Naive thymus-derived CD8-positive, alpha-beta T cell (primary cell): ENCODE measurements at places on chromosomes 12 and 14.

DNA sequence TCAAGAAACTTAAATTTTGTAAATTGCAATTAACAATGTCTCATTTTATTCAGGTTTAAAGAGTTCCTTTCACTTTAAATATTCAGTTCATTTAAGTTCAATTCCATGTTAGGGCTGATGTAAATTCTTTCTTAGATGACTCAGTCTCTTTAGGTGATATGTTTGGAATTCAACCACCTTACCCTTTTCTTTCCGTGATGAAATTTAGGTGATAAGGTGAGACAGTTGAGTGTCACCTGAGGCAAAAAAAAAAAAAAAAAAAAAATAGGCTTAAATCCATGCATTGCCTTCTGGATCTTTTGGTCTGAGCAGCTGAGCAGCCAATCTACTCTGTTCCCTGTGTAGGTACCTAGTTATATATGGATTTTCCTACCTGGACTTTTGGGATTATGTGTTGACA lies 299.5 kb downstream of the DAD1 start:
- DNase-seq = no peak

DNA sequence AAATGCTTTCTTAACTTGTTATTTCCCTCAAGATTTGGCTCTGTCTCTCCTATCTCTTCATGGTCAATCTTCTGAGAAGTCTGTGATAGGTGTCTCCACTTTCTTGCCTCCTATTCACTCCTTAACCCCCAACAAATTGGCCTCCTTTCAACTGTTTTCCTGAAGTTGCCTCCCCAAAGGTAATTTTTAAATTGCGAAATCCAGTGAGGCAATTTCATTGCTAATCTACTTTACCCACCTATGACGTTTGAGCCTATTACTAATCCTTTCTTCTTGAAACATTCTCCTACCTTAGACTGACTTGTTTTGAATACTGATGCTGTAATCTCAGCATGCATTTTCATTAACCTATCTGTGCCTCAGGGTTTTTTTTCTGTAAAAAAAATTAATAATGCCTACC lies 6.0 kb upstream of the KCNH5 start:
- DNase-seq = no peak

DNA sequence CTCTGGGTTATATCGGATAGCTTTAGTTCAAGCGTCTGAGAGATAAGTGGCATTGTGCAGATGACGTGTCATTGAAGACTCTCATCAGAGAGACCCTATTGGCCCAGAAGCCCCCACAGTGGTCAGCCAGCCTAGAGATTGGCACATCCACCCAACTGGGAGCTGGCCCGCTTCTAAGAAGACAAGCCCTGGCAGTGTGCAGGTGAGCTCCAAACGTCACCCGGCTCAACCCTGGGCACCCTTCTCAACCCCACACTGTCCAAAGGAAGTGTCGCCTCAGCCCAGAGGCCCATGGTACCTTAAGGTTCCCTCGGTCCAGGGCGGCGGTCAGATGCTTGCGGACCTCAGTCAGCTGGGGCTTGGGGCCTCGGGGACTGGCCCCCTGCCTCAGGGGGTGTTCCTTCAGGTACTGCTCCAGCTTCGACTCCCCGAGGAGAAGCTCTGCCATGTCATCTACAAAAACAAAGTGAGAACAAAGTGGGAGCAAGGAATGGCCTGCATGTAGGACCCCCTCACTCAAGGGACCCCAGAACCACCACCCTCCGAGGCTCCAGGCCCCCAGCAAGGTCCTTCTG lies 30.3 kb downstream of the TTC7B start:
- no peak for DNase-seq

GRCh38 chr14:73342670-73343069 lies 105.4 kb downstream of the PAPLN start:
- no peak for DNase-seq

DNA sequence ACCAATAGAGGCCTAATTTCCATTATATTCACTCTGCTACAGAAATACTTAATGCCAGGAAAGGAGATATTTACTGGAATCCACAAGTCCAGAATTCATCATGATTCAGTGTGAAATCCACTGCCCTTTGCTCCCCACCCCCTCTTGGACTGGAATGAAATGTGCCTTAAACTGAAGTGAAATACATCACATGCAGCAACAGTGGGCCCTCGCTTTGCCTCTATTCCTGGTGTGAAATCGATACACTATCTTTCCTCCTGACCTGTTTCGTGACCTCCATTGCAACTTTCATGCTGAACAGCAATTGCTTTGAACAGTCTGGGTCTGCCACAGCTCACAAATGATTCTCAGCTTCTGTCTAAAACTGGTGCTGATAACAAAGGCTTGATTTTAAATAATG lies 100.6 kb downstream of the NPAS3 start:
- no peak for DNase-seq
